ENCODE measurements at places on chromosomes 2 and 18.

DNA sequence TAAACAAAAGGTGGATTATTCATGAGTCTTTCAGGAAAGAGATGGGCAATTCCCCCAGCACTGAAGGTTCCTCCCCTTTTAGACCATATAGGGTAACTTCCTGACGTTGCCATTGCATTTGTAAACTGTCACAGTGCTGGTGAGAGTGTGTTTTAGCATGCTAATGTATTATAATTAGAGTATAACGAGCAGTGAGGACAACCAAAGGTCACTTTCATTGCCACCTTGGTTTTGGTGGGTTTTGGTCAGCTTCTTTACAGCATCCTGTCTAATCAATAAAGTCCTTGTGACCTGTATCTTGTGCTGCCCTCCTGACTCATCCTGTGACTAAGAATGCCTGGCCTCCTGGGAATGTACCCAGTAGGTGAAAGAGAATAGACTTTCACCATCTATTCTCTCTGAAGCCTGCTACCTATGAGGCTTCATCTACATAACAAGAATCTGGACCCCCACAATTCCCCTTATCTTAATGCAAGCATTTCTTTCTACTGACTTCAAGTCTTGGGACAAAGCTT is 148.7 kb downstream of the CABLES1 start:
- peak; percentile 39 for DNase-seq

DNA sequence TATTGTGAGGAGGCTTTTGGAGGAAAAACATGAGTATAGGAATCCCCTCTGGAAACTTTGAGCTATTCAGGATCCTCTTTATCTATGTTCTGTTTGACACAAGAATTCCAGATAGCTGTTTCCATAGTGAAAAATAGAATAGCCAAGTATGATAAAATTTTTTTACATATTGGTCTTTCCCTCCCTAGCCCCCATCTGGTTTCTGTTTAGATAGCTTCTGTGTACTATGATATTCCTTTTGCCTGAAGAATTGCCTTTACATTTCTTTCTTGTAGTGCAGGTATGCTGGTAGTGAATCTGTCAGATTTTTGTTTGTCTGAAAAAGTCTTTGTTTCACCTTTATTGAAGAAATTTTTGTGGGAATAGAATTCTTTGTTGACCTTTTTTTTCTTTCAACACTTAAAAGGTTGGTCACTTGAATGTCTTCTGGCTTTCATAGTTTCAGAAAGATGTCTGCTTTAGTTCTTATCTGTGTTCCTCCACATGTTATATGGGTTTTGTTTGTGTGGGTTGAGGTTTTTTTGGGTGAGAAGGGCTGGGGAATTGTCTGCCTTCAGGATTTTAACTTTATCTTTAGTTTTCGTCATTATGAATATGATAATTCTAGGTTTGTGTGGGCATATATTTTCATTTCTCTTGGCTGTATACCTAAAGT is 29.9 kb upstream of the FBLN7 start:
- DNase-seq, result no peak

- DNase-seq, result no peak
These were observed 4.5 kb downstream of the RPL37A start for GRCh38 chr2:216503159-216503629.

- no peak for DNase-seq
These were observed 83.7 kb downstream of the PLB1 start for GRCh38 chr2:28579606-28580005.

DNA sequence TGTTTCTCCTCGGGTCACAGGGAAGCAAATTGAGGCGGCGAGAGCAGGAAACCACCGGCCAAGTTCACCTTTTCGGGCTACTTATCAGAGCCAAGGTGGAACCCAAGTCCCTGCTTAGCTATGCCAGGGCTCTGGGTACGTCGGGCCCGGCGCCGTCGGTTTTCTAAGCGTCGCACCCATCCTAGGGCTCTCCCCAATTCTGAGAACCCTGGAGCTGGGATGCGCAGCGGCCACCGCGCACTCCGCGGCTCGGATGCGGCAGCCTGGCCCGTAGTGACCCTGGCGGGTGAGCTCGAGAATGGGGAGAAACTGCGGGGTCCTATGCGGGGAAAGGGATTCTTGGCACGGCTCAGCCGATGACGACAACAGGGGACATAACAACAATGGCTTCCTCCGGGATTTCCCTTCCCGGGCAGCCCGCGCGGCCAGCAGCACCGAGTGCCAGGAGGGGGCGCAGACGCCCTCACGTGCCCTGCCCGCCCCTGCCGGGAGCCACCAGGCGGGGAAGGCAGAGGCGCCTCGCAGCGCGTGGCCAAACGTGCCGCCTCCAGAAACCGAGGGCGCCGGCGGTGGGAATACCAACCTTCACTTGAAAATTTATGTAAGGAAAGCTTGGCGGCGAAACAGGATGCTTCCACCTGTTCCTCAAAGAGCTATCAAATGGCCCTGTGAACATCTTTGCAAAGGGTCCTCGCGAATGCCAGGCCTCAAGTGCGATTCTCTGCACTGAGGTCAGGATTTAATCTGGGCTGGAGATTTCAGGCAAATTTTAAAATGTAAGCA is 2.1 kb upstream of the SLC30A3 start:
- DNase-seq, result peak; percentile 26

- peak; percentile 31 for DNase-seq
These were observed 44.7 kb downstream of the GYPC start for GRCh38 chr2:126700677-126701076.

DNA sequence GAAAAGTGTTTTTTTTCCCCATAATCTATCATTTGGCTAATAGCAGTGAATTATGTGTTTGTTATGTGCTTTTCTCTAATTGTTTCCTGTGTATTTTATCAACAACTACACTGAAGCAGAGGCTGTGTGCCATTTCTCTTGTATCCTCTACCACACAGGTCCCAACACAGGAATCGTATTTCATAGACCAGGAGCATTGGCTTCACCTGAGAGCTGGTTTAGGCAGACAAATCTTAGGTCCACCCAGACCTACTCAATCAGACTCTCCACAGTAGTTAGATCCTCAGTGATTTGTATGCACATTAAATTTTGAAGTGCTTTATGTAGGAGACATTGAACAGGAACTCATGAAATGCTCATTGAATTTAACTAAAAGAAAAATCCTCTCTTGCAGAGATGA is 109.2 kb downstream of the FSHR start:
- DNase-seq, result no peak

DNA sequence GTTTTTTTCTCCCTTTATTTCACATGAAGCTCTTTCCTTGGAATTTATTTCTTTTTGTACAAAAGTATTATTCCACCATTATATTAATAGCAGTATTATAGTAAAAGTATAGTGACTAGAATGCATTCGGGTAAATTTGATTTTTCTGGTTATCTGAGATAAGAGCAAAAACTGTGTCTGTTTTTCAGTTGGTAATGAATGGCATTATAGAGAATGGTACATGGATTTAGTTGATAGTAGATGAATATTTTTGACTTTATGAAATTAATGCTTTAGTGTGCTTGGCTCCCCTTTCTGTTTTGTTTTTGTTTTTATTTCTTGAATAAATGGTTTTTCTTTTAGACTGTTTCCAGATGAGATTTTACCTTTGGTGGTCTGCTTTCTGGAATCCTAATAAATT is 71.8 kb downstream of the MTA3 start:
- no peak for DNase-seq

DNA sequence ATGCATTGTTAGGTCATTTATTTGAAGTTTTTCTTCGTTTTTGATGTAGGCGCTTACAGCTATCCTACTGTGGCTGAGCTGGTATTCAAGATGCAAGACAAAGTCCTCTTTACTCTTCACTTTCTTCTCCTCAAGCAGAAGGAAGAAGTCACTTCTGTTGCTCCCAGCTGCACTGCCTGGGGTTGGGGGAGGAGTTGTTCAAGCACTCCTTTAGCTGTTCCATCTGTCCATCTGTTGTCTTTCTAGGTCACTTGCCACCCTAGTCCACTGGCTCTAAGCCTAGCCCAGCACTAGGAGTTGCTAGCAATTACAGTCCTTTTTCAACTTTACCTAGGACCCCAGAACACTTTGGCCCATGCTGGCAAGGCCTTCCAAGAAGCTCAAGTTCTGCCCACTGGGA is 200.6 kb upstream of the RBMS1 start:
- DNase-seq, result no peak

All from fibroblast of upper back skin (primary cell).